ENCODE measurements at places on chromosomes 4 and X.
A peak's percentile ranks its signal among the peaks of the same experiment; 100 is the strongest.

DNA sequence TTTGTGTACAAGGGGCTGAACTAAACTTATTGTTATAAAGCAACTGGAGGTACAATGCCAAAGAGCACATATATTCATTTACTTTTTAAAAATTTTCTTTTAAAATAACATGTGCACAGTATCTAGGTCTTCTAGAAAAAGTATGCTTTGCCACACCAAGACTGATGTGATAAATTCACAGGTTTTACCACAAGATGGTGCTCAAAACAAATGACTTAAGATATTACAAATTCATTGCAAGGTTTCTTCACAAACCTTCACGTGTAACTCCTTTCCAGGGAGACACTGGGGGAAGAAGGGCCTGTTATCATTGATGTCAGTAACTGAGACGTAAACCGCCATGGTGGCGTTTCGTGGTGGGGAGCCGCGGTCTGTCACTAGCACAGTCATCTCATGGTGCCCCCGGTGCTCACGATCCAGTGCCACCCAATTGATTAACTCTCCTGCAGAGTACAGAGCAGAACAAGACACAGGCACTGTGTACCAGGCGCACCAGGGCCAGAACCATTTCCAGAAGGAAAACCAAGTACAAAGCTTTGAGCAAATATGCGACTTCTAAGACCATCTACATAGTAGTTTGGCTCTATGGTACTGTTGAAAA is 162.2 kb downstream of the DCHS2 start:
- no peak for DNase-seq

- peak; percentile 27 for DNase-seq
Observed at GRCh38 chr4:57163530-57164459, 53.6 kb upstream of the IGFBP7 start.

- no peak for DNase-seq
Observed at GRCh38 chrX:42597481-42597880, 180.5 kb downstream of the PPP1R2C start.

- no peak for DNase-seq
Observed at GRCh38 chrX:45749375-45749774, 548.7 kb upstream of the DIPK2B start.

GRCh38 chrX:136872091-136872700 is 8.3 kb downstream of the RBMX start:
- DNase-seq: no peak

GRCh38 chr4:38330321-38330720 is 333.7 kb upstream of the KLF3 start:
- DNase-seq: no peak

GRCh38 chr4:183098723-183099536 is at the start of gene WWC2:
Gene WWC2 (plus strand): TSS chr4:183099257. CDS start chr4:183099492, 235 bp downstream.
- peak; percentile 16 for DNase-seq

GRCh38 chrX:18537524-18537923 is 112.1 kb downstream of the CDKL5 start:
- DNase-seq: no peak

GRCh38 chr4:16217300-16218051 is 8.8 kb downstream of the TAPT1 start:
- no peak for DNase-seq

DNA sequence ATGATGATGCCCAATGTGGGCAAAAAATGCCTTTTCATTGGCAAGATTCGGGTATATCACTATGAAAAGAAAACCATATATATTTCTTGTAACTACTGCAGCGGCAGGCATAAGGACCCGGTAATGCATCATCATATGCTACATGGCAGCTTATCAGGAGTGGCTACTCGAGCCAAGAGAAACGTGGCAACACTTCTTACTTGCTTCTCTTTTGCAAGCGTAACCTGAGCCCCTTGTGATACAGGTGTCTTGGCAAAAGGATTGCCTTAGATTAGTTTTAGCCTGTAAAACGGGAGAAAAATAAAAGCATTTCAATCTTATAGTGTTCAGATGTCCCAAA is 280.3 kb downstream of the SPRY1 start:
- no peak for DNase-seq

GRCh38 chr4:16092682-16093319 is 9.0 kb upstream of the PROM1 start:
- no peak for DNase-seq

DNA sequence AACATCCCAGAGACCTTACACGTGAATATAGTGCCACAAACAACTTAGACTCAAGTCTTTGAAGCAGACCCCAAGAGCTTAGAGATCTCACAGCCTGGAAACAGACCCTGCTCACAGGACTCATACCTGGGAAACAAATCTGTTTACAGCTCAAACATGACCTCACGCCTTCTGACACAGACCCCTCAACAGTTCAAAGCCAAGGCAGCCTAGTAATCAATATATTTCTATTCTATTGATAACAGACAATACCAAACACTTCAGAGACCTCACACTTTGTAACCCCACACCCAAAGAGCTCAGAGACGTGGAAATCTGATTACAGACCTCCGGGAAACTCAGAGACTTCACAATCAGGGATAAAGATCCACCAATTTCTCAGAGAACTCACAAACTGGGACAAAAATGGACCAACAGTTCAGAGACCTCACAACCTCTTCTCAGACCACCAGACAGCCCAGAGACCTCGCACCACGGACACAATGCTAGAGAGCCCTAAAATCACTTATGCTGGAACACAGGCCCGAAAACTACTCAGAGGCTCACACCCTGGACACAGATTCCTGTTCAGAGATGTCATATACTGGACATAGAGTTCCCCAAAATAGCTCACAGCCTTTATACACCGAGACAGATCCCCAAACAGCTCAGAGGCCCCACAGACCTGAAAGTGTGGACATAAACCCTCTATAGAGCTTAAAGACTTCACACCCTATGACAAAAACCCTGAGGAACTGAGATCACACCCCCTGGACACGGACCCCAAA is 14.8 kb downstream of the SUV39H1 start:
- no peak for DNase-seq

GRCh38 chrX:66042307-66043077 is 2.6 kb upstream of the VSIG4 start:
- DNase-seq: no peak

DNA sequence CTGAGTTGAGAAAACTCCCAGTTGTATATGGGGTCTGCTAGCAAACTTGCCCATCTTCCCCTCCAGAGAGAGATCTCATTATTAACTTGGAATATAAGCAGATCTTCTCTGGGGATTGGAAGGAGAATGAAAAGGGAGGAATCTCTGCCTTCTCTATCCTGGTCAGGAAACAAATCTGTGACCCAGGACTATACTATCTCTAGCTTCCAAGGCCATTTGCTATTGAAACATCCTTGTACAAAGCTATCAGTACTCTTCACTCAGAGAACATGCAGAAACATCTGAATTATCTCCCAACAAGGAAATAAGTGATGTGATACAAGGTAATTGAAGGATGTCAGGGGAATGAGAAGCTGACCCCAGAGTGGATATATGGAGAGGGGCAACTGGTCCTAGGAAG is 183.8 kb downstream of the FRMPD4 start:
- DNase-seq: no peak

DNA sequence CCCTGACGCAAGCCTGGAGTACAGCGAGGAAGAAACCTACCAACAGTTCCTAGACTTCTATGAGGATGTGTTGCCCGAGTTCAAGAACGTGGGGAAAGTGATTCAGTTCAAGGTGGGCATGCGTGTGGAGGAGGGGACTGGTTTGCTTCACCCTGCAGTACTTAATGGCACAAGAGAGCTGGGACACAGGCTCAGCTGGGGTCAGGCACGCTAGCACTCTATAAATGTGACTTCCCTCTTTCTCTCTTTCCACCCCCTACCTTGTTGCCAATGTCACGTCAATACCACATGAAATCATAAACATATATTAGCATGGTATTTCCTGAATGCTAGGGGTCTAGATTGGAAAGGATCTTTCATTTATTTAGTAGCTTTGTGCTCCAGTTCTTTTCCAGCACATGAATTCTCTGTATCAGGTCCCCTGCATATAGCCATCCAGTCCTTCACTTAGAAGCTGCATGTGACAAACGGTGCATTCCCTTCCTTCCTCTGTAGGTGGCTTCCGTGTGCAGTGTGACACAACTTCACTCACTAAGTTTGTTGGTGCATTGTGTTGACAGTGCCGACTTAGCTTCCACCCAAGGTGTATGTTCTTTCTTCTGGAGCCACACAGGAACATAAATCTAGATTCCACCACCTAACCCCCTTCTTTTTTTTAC is 25.6 kb downstream of the ZRSR2 start:
- DNase-seq: no peak

DNA sequence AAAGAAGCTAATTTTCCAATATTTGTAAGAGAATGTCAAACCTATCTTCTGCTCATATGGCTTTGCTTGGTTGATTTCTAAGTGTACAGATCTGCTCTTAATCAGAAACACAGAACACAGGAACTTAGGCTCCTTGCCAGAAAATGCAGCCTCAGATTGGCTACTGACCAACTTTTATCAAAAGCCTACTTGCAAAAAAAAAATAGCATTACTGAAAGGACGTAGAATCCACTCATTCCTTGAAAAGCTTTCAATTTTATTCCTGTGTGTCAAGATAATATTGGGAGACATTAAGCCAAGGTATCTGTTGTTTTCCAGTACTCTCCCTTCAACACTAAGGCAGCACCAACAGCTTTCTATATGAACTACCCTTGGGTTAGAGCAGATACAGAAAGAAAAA is 127.6 kb upstream of the INTU start:
- no peak for DNase-seq

DNA sequence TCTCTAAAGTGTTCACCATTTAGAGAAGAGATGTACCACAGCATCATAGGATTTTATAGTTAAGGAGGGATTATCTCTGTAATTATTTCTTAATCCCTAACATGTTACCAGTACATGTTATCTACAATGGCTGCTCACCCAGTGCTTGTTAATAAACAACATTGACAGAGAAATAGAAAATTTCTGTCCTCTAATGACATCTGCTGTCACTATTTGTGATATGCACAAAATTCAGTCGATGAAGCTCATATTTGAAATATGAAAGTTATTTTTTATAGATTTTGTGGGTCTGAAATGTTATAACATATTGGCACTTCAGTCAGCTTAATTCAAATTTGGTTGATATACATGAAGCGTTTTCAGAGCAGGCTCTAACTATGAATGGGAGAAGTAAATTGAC is 48.8 kb upstream of the GRXCR1 start:
- DNase-seq: no peak

DNA sequence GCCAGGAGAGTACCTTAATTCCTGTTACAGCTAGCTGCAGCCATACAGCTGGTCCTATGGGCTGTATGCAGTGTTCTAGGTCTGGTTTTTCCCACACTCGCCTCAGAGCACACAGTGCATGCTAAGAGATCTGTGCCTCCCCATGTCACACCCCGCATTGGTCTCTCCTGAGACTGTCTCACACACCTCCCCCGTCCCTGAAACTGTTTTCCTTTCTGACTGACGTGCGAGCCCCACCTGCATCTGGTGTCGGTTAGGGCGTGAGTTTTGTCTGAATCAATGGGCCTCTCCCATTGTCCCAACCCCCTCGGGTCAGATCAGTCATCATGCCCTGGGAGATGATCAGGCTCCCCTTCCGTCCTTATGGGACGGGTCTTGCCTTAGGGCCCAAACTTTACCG is 3.4 kb upstream of the UGT8 start:
- DNase-seq: no peak

- DNase-seq: no peak
Observed at GRCh38 chr4:25775166-25775565, 87.6 kb downstream of the SEL1L3 start.

- DNase-seq: no peak
Observed at GRCh38 chrX:110955706-110956105, 140.3 kb upstream of the PAK3 start.

- DNase-seq: no peak
Observed at GRCh38 chr4:24630937-24631336, 46.6 kb upstream of the DHX15 start.

DNA sequence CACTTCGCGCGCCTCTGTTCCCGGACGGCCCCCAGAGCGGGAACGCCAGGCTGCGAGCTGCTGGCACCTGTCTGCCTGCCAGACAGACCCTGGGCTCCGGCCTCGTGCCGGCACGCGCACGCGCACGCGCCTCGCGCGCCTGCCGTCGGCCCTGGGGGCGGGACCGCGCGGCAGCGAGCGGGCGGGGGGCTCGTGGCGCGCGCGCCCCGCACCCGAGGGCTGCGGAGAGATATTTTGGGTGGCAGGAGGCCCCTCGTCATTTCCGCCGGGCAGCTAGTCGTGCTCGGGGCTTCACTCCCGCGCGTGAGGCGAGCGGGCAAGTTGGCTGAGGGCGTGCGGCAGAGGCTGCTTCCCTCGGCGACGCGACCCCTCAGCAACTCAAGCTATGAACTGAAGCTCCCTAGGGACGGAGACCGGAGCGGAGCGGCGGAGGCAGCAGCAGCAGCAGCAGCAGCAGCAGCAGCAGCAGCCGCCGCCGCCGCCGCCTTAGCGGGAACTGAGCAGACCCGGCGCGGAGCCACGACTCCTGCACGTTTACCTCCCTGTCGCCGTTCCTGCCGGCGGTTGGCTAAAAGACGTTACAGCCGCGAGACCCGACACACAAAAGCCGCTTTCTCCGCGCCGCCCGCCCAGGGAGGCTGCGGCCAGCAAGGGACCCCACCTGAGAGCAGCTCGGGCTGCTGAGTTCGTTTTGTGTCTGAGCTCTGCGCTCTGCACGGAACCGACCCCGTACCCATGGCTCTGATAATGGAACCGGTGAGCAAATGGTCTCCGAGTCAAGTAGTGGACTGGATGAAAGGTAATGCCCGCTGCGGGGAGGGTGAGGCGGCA is at the start of gene CNKSR2:
Gene CNKSR2 (plus strand): TSS at position 256 of the 831 bp plus-strand sequence. CDS start 480 bp downstream, at position 736.
- DNase-seq: peak; percentile 49

- DNase-seq: no peak
Observed at GRCh38 chrX:120251471-120252011, 929 bp downstream of the ZBTB33 start.

DNA sequence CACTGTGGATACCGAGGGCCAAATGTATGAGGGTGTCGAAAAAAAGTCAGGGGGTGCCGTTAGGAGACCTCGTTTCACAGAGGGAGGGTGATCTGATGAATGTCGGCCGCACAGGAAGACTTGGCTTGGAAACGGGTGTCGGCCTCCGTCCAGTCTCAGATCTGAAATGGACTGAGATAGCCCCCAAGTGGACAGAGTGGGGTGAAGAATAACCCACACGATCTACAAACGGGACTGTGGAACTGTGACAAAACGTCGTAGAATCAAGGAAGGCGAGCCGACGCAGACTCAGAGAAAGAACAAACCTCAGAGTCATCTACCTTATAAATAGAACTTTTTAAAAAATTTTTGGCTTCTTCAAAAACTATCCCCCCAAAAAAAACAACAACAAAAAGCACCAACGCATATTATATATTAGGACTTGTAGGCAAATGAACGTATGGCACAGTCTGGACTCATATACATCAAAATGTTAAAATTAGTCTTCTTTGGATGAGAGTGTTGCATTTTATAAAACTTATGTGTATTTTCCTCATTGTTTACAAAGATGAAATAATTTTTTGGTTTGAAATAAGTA is 63.8 kb upstream of the IRF2 start:
- peak; percentile 39 for DNase-seq
